Activated naive CD4-positive, alpha-beta T cell treated with anti-CD3 and anti-CD28 coated beads, Interleukin-2, amount 50 U/mL, for 72 hours (primary cell): ENCODE measurements at places on chromosomes 3 and 15. TPM values are rescaled to one million over a fixed set of nuclear protein-coding genes. Genes with fewer than 3 reads are reported as not detected.

DNA sequence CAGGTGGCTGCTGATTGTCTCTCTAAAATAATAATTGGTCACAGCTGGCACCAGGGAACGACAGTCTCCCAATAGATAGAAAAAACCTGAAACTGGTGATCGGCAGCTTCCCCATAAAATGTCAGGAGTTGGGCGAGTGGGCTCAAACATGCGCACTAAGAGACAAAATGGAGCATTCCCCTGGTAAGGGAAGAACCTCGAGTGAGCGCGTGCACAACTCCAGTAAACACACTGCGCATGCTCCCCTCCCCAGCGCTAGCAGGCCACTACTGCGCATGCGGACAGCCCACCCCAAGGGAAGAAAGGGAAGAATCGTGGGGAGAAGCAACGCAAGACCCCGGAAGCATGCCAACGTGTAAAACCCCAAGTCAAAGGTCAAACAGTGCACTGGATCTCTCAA lies 7.7 kb upstream of the STARD5 start:
- no peak for DNase-seq

- no peak for DNase-seq
Observed at GRCh38 chr3:34279901-34280300, 481.5 kb downstream of the PDCD6IP start.

DNA sequence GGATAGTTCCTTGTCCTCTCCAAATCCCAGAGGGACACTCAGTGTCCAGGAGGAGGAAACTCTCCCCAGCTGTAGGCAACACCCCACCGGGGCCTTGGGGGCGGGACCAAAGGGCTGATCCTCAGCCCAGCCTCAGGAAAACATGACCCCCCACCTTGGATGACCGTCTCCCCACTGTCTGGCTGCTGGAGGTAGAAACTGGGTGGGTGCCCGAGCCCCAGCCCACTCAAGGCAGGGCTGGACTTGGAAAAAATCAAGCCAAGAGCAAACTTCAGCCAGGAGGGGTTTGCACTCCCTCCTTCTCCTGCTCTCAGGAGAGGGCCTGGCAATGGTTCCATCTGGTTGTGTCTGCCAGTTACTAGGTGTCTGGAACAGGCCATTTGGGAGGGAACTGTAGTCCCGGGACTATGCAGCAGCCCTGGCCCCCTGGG lies 3.6 kb upstream of the RASL12 start:
- no peak for DNase-seq

DNA sequence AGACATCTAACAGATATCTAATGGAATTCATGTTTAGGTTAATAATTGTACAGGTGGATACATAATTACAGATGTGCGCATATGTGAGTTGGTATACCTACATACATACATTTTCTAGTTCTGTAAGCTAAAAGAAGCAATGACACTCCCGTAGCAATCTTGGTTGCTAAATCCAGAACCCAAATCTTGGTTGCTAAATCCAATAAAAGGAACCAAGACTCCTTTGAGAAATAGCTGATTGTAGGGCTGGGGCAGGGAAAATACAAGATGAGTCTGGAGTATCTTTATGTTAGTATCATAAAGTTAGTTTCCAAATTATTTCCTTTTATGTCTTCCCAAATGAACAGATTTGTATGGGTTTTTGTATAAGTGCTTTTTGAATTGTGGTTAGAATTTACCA lies 135.2 kb downstream of the TMCC1 start:
- DNase-seq = no peak

GRCh38 chr3:197737319-197737649 lies 580 bp upstream of the RUBCN start:
- no peak for DNase-seq

DNA sequence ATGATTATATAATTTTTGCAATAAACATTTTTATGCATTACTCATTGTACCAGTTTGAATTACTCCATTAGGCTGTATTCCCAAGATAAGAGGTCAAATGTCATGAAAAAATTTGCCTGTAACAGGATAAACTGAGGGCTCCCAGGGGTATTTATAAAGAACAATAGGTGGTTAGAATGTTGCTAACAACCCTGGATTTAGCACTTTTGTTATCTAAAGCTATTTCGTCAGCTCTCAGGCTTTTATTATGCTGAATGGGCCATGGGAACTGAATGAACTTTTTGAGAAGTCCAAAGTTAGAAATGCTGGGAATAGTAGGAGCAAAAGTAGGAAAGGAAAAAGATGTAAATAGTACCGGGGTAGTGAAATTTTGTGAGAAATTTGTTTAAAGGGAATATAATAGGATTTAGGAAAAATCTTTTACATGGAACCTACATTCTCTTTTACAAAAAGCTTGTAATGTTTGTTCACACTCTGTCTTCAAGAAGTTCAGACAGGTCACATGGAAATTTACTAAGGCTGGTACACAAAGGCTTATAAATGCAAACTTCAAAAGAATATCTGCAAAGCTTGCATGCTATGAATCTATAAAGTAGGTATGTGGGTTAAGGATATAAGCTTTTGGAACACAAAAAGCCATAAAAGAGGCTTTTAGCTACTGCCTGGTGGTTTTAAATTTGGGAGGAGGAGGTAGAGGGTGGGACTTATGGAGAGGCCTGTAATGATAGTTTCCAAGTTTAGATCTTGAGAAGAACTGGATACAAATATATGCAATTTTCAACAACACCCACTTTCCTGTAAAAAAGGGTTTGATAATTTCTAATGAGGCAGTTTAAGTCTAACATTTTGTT lies 445.8 kb upstream of the NAALADL2 start:
- no peak for DNase-seq

- no peak for DNase-seq
Observed at GRCh38 chr15:91127236-91127955, 27.3 kb downstream of the SV2B start.

DNA sequence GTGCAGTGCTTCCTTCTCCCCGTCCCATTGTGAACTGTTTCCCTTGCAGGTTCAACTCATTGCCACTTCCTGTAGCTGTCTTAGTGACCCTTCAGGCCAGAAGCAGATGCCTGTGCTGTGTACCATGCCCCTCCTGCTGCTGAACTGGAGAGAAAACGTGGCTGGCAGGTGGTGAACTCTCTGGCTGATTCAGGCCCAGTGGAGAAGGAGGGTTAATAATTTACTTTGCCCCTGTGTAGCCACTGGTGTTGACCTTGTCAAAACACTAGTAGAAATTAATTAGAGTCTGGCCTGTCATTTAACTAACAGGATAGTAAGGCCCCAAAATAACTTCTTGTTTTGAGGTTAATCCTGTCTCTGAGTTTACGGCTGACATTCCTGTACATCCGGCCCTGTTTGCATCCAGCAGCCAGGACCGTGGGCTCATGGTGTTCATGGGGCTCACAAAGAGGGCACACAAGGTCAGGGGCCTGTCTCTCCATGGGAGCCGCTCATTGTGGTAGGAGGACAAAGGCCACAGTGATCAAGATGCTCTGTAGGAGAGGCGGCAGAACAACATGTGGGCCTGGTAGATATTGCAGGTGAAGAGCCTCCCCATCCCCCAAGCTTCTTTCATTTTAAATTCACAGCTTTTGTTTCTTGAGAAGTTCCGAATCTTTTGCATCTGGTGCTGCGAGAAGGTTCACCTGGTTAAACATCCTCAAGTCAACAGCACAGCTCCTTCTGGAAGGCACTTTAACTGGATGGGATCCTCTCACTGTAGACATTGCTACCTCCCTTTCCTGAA lies 101.6 kb downstream of the CGNL1 start:
- DNase-seq = no peak

DNA sequence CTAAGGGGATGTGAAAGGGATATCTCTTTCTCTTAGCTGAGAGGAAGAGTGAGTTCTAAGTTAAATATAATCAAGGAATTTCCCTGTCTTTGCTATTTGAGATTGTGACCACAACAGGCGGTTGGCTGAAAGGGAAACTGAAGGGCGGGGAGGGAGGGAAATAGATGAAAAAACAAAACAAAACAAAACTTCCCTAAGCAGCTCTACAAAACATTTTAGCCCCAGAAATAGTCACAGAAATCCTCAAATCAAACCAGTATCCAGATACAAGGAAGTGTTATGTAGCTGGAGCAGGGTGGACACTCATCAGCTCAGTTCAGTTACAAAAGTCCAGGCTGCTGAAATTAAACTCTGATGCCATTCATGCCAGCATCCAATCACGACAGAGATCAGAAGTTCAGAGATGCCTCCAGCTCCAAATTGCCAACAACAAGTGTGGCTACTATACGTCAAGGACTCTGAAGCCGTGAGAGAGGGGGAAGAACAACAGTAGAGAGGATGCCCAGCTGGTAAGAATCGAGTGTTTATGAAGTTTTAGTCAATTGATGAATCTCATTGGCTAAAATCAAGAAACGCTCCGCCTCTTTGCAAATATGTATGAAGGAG lies 319 bp upstream of the TP63 start:
- no peak for DNase-seq

GRCh38 chr15:38398134-38398533 lies 55.8 kb upstream of the FAM98B start:
- no peak for DNase-seq

- DNase-seq = no peak
Observed at GRCh38 chr3:29870136-29870535, 589.3 kb downstream of the RBMS3 start.

DNA sequence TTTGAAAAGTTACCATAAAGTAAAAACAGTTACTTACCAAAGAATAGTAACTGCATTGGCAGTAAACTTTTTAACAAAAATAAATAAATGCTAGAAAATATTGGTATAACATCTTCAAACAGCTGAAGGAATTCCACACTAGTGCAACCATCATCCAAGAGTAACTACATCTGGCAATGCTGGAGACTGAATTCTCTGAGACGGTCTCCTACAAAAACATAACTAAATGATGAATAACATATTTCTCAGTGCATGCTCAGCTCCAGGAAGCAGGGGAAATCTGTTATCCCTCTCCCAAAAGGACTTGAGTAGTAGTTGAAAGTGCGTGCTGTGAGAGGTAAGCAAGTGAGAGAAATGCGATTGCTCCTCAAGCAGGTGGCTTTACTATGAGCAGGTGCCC lies 526.8 kb upstream of the CCDC54 start:
- no peak for DNase-seq

GRCh38 chr3:141426404-141427034 lies 58.2 kb downstream of the ZBTB38 start:
- DNase-seq = no peak

DNA sequence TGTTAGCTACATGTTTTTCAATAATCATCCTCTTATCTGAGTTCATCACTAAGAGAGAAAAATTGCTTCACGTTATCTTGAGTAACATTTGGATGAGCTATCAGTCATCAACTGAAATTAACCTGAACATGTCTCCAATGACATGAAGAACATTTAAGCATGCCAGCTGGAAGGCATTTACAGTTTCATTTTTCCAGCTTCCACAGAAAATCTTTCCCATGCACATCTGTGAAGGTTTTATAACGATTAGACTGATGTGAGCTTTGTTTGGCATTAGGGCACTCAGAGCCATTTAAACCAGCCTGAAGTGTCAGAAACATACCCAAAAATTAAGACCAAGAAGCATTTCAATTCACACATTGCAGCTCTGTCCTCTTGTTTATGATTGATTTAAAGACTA lies 235.8 kb upstream of the ARHGEF26 start:
- DNase-seq = no peak

DNA sequence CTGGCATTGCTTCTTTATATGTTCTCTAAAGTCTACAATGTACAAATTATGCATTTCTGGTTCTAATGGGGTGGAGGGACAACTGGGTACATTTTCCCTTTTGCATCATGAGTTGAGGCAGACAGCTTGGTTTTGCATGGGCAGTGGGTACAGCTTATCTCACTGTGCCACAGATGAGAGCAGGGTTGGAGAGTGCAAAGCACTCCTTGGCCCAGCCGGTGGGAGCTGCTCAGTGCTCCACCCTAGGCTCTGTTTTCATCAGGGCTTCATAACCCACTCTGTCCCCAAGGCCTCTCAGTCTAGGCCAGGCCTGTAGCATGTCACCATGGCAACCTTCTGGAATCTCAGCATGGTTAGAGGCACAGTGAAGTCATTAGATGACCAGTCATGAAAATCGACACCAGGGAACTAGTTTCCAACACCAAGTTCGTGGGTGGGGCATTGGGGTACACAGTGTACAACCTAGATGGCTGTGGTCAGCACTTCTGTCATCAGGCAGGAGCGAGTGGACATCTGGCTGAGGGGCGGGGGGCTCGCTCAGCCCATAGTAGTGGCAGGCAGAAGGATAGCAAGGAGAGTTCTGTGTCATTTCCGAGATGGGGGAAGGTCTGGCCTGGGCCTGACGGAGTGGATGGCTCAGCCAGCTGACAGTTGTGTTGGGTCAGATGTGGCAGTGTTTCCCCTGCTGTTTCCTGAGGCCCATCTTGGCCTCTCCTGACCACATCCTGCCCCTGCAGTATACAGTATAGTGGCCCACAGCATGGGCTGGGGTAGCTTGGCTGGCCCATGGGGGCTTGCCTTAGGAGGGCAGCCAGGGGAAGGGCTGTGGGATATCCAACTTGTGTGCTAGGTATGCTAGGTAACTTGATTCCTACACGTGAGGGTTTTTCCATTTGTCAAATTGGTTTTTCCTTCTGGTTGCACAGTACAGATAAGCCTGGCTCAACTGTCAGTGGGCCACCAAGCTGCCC lies 75.7 kb upstream of the PRR23C start:
- no peak for DNase-seq

DNA sequence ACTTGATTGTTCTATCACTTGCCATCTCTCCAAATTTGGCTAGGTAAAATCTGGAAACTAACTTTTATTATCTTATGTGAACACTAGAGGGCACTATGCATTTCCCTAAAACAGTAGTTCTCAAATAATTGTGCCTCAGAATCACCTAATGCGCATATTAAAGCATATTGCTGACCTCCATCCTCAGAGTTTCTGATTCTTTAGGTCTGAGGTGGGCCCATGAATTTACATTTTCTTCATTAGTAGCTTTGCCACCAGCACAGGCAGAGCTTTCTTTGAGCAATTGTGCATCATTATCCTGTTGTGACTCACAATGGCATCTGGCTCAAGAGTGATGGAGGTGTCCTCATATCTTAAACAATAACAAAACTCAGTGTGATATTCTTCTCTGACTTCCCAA lies 17.5 kb upstream of the BCHE start:
- DNase-seq = no peak

- no peak for DNase-seq
Observed at GRCh38 chr3:10474275-10474646, 31.1 kb downstream of the ATP2B2 start.

GRCh38 chr15:77430652-77431051 lies 10.0 kb downstream of the HMG20A start:
- DNase-seq = no peak

DNA sequence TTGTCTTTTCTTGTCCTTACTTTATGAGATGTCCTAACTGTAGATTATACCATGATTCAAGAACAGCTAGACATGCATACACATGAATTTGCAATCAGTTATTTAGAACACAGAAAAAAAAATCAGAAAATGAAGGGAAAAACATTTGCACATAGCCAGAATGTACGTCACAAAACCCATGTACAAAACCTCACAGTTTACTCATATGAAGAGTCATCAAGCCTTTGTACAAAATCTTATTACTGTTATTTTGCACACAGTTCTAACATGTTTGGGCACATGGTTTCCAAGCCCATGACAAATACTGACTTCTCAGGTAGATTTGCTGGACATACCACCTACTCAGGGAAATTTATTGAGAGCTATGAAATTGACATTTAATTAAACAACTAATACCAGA lies 48.2 kb downstream of the MAP3K13 start:
- DNase-seq = no peak

- DNase-seq = peak; percentile 20
Observed at GRCh38 chr15:69414701-69415167, 585 bp downstream of the KIF23 start.

MST1R gene
- total RNA-seq = 2.8 TPM

GABRG3 gene
- not detected for total RNA-seq

CPN2 gene
- total RNA-seq = not detected

TMEM87A gene
- total RNA-seq = 45.2 TPM

ATP13A5 gene
- not detected for total RNA-seq

ATP13A3 gene
- 106 TPM for total RNA-seq

ENTPD3 gene
- not detected for total RNA-seq

C2CD4A gene
- total RNA-seq = 0.14 TPM

SMCO1 gene
- not detected for total RNA-seq

SLC24A5 gene
- total RNA-seq = not detected
